OCI-LY7 (cell line): ENCODE measurements at places on chromosomes 1 and 21. TPM values are rescaled to one million over a fixed set of nuclear protein-coding genes. Genes with fewer than 3 reads are reported as not detected.

Gene CLCA1
- total RNA-seq: not detected in 2 replicates

Gene TMEM240
- total RNA-seq: 2.1 and 2.7 TPM in 2 replicates

Gene AGBL4
- not detected in 2 replicates for total RNA-seq

Gene ADCY10
- total RNA-seq: 0.15 TPM in 1 of 2 replicates, not detected in the other

Gene DEPDC1
- 45.7 and 49.6 TPM in 2 replicates for total RNA-seq

Gene EDEM3
- 27.4 and 27.7 TPM in 2 replicates for total RNA-seq

Gene PLXNA2
- total RNA-seq: 0.20 and 0.23 TPM in 2 replicates

Gene IFNAR1
- 60.8 and 65.2 TPM in 2 replicates for total RNA-seq

Gene PPOX
- total RNA-seq: 45.5 and 53.2 TPM in 2 replicates

Gene HHAT
- total RNA-seq: 9.5 and 11.1 TPM in 2 replicates

Gene FAAH
- 21.9 and 24.8 TPM in 2 replicates for total RNA-seq

Gene C1orf53
- 2.4 and 4.3 TPM in 2 replicates for total RNA-seq

Gene S100B
- not detected in 2 replicates for total RNA-seq

Gene EDARADD
- total RNA-seq: not detected in 2 replicates

Gene SLC9C2
- not detected in 2 replicates for total RNA-seq

Gene SHE
- not detected in 2 replicates for total RNA-seq

Gene NUAK2
- 5.3 and 7.9 TPM in 2 replicates for total RNA-seq

Gene PODN
- not detected in 2 replicates for total RNA-seq

Gene C1QB
- not detected in 2 replicates for total RNA-seq

Gene CR1L
- not detected in 2 replicates for total RNA-seq
